ENCODE measurements at places on chromosomes 4 and X.

- DNase-seq = no peak
These were observed 23.5 kb downstream of the SPRY1 start for GRCh38 chr4:123419885-123420755.

DNA sequence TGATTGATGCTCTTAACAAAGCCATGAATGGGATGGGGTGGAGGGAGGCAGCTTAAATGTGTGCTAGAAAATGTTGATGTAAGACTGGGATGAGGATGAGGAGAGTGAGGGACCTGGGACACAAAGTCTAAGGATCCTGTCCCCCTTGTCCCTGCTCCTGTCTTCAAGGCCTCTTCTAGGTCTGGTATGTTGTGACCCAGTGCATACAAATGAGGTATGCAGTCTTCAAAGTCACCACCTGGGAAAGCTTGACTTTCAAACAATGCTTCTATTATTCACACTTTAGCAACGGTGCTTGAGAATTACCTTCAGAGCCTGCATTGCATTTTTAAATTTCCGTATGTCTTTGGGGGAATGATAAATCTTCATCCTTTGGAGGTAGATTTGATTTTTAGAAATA lies 88.4 kb upstream of the SLC34A2 start:
- no peak for DNase-seq

DNA sequence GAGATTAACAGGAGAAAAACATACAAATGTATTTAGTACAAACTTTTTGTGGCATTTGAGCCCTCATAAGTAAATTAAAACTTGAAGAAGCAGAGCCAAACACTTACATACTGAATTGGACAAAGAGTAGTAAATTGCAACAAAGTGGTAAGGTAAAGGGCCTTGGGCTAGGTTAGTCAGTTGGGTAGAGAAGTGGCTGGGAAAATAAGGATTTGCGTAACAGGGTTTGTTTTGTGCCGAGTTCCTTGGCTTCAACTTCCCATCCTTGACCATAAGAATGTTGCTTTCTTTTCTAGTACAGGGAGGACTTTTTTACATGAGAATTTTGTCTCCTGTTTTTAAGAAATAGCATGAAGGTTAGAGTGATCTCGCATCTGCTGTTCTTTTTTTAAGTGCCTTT lies 33.3 kb upstream of the DSPP start:
- DNase-seq = no peak

GRCh38 chr4:156638334-156638733 lies 333.3 kb downstream of the PDGFC start:
- no peak for DNase-seq

- DNase-seq = no peak
These were observed 145.2 kb upstream of the FTHL17 start for GRCh38 chrX:31217084-31217483.

- no peak for DNase-seq
These were observed 8.2 kb upstream of the GPR78 start for GRCh38 chr4:8571702-8572685.

DNA sequence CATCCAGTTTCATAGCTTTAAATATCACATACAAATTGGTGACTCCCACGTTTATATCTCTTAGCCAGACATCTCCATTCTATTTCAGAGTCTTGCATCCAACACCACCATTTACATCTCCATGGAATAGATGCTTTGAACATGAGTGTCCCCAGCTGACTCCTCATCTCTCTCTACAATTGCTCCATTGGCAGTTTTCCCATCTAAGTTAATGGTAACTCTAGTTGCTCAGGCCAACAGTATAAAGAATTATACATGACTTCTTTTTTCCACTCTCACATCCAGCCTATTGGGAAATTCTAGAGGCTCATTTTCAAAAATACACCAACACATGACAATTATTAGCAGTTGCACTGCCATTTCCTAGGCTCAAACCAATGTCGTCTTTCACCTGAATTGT lies 388.2 kb downstream of the STIM2 start:
- no peak for DNase-seq

GRCh38 chr4:142614621-142615323 lies 231.3 kb downstream of the INPP4B start:
- no peak for DNase-seq

GRCh38 chr4:119671205-119671604 lies 42.6 kb upstream of the PDE5A start:
- no peak for DNase-seq
